ENCODE measurements at places on chromosomes 5 and 9. TPM values are rescaled to one million over a fixed set of nuclear protein-coding genes. Genes with fewer than 3 reads are reported as not detected.

The FAM81B gene
- polyA plus RNA-seq: not detected

DNA sequence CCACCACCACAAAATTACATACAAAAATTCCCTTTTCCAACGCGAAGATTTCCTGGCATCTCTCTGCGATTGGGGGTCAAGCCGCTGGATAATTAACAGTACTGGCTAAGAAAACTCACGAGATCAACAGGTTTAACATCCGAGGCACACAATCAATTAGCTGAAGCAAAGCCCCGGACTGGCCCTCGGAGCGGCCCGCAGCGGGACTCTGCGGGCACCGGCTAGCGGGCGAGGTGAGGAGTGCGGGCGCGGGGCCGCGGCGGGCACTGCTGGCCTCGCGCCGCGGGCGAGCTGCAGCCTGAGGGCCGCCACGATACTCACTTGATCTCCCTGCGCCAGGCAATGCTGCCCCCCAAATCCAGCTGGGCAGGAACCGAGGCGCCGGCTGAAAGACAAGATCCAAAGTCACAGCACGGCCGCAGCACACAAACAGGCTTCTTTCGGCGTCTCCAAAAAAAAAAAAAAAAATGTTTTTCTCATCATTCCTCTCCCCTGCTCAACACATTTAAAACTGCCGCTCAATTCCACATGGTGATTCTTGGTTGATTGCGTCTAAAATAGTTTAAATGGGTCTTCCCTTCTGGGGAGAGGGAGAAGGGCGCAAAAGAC, 210.2 kb downstream of the MEF2C start:
- no peak for DNase-seq

DNA sequence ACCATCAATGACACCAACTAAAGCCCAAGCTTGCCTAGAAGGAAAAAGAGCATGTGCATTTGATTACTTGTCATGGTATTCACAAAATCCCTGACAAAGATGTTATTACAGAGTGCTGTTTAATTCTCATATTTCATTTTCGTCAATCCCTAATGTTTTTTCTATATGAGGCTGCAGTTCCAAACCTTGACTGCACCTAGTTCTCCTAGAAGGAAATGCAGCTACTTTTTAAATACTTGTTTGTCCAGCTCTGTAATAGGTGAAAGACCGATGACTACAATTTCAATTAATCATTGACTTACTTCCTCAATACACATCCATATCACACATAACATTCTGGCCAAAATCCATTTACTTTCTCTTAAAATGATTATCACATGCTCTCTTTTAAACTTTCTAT, 28.1 kb downstream of the CEMIP2 start:
- DNase-seq: no peak

DNA sequence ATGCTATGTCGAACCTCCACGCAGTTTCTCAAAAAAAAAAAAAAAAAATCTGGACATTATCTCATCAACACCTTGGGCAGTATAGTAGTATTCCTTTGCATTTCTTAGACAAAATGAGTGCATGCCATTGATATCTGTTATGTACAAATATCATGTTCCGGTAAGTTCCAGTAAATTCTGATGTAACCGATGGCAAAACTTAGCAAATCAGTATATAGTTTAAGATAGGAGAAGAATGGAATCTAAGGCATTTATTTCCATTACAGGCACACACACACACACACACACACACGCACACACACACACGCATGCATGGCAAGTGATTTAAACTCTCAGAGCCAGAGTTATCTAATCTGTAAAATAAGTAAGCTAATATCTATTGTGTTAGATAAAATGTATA, 356.5 kb upstream of the TUSC1 start:
- DNase-seq: peak; percentile 2

The PITX1 gene
- 7.0 TPM for polyA plus RNA-seq

The CREBRF gene
- 9.1 TPM for polyA plus RNA-seq

- DNase-seq: peak; percentile 28
Observed at GRCh38 chr9:127178686-127179632, 56.5 kb upstream of the ANGPTL2 start.

- no peak for DNase-seq
Observed at GRCh38 chr5:151617841-151618710, 26.9 kb upstream of the FAT2 start.

The NUTM2F gene
- polyA plus RNA-seq: not detected

DNA sequence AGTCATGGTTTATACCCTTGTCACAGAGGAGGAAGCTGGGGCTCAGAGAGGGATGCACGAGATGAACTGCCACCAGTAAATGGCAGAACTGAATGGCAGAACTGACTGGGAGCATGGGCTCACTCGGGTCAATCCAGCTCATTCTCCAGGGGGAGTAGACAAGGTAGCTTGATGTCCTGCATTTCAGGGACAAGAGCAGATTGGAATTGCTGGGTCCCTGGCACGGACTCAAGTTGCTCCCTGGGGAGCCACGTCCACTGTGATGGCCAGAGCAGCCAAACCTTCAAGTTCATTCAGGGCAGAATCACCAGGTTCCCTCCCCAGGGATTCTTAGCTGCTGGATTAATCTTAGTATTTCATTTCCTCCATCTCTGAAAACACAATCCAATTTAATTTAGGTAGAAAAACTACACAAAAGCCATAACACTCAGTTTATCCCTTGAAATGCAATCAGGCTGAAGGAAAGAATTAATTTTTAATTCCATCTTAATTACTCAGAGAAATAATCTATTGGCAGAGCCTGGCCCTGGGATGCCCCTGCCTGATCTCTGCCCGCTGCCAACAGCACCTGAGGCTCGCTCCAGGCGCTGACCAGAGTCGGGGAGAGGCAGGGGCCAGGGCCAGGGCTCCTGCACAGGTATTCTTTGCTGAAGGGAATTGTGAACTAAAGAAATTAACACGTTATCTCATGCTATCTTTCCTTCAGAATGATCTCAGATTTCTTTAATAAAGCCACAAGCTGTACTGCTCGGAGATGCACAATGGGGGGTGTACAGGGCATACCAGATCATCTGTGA, 42.0 kb upstream of the UNC5A start:
- no peak for DNase-seq

GRCh38 chr5:58077966-58078365, 381.9 kb downstream of the PLK2 start:
- DNase-seq: no peak

- peak; percentile 16 for DNase-seq
Observed at GRCh38 chr5:1468247-1468612, 23.0 kb upstream of the SLC6A3 start.

DNA sequence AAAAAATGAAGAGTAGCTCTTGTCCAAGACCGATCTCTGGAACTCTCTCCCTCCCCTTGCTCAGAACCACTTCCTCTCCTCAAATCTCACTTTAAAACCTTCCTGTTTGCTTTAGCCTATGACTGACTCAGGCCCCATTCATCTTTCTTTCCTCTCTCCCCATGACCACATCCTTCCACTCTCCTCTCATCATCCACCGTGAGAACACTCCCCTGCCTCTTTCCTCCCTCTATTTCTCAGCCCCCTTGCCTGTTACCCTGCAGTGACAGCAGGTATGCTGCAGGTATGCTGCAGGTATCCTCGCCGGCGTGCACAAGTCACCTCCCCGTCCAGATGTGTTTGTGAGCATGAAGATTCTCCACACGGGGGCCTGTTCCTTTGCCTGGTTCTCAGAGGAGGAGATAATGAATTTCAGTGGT, 505.3 kb downstream of the CCDC171 start:
- peak; percentile 60 for DNase-seq

GRCh38 chr5:65612298-65612907, 11.7 kb downstream of the TRIM23 start:
- no peak for DNase-seq

The SOHLH1 gene
- not detected for polyA plus RNA-seq

The CCL19 gene
- polyA plus RNA-seq: not detected
